Activated naive CD8-positive, alpha-beta T cell treated with anti-CD3 and anti-CD28 coated beads, Interleukin-2, amount 10 ng/mL, durations not matched to agents 7 days and 5 days (primary cell): ENCODE measurements at places on chromosomes 16 and 17.

DNA sequence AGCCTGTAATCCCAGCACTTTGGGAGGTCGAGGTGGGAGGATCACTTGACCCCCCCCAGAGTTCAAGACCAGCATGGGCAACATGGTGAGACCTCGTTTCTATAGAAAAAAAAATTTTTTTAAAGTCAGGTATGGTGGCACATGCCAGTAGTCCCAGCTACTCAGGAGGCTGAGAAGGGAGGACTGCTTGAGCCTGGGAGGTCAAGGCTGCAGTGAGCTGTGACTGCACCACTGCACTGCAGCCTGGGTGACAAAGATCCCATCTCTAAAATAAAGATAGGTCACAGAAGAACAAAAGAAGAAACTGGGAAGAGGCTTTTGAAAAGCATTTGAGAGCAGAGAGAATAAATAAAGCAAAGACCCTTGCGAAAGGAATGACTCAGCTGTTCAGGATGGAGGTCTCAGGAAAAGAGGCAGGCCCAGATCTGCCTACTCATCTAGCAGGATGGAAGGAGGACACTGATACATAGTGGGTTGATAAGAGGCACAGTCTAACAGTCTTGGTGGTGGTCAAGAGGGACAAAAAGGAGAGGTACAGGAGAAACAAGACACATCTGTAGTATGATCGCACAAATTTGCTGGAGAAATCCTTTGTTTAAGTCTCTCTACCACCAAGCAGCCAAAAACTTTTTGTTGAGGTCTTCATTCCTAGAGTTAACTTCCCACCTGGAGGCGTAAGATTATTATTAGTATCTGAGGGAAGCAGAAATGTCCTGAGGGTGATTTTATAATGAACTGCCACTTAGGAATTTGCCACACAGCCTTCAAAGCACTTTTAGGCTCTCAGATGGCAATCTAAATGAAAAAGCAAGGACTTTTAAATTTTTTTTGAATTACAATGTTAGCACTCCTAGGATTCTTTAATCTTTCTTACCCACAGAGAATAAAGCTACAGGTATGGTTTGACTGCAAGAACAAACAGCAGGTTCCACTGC, 17.6 kb downstream of the ZSWIM7 start:
- DNase-seq: no peak

DNA sequence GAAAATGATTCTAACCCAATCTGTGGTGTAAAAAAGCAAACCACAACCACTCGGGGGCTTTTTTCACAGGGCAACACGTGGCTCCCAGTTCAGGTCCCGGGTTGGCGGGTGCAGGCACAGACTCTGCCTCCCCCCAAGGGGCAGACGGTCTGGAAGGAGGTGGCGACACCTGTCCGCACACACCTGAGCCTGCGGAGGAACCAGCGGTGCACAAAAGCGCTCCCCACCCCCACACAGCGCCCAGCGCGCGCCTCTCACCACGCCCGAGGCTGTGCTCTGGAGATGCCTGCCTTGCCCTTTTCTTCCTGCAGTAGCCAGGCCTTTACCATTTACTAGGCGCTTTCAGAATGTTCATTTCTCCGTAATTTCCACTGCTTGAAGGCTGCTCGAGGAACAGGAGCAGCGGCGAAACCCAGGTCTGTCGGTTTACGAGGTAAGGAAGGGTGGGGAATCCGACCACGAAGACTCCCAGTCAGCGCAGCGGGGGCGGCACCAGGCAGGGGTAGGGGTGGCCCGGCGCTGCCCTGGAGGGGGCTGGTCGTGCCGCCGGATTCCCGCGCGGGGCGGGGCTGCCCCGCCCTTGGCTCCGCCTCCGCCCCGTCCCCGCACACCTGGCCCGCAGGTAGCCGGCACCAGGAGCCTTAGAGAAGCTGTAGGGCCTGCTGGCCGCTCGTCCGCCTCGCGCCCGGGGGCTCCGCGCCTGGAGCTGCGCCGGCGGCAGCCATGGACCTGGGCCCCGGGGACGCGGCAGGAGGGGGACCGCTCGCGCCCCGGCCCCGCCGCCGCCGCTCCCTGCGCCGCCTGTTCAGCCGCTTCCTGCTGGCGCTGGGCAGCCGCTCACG, at the start of gene USP43:
TSS of gene USP43 (plus strand) at position 608 of the 842 bp plus-strand sequence. CDS start at position 724, 116 bp downstream.
- DNase-seq: peak; percentile 53

DNA sequence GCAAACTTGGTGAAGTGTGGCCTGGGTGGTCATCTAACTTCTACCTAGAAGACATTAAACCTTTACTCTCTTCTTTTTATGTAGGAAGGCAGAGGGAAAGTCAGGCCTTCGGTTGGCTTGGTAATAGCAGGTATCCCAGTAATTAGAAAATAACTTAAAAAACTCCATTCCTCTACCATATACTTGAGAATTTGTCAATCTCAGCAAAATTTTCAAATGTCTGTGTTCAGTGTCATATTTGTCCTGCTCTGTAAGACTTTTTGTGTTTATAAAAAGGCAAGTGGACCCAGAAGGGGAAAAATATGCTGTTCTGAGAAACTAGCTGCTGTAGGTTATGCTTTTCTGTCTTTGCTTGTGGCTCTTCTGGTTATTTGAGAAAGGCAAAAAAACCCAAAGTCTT, 5.8 kb downstream of the HMOX2 start:
- DNase-seq: no peak

DNA sequence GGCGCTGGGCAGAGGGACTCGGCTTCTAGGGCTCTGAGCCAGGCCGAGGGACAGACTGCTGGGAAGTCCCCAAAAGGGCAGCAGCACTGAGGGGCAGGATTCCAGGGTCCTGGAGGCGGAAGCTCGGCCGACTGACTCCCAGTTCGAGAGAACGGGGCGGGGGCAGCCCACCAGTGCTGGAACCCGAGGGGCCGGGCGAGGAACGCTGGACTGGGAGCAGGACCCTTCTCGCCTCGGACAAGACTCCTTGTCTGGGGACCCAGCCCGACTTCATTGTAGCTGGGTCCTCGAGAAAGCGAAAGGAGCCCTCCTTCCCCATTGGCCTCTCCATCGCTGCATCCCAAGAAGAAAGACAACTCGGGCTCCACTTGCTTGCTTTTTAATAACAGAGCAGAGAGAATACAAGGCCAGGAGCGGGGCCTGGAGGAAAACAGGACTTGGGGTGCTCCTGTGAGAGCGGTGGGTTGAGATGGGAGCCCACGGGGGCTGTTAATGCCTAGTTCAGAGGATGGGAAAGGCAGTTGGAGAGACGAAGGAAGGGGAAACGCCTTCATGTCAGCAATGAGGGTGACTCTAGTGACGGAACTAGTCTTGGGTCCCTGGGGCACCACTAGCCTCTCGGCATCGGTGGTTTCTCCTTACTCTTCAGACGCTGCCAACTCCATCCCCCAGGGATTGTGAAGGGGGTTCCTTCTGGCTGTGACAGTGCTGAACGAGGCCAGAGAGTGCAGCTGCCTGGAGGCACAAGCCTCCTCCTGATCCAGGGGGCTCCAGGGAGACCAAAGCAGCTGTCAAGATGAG, 492 bp upstream of the CAMTA2 start:
- DNase-seq: no peak

GRCh38 chr17:11996722-11997146, 541 bp downstream of the ZNF18 start:
- no peak for DNase-seq

DNA sequence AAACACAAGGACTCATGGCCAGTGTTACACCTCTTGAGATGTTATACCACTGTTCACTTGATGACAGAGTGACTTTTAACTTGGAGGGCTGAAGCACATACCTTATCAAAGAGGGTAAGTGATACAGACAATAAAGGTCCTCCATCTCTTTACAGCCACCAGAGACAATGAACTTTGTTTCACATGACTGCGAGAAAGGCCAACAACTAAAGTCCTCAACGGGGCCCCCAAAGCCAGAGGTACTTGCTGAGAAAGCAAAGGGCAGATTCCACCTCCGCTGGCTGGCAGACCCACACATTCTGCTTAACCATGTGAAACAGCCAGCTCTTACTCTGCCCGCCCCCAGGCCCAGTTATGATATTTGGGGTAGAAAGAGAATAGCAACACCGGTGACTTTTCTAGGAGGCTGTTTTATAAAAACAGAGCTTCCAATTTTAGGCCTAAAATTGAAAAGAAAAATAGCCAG, 21.4 kb downstream of the DCUN1D3 start:
- no peak for DNase-seq

DNA sequence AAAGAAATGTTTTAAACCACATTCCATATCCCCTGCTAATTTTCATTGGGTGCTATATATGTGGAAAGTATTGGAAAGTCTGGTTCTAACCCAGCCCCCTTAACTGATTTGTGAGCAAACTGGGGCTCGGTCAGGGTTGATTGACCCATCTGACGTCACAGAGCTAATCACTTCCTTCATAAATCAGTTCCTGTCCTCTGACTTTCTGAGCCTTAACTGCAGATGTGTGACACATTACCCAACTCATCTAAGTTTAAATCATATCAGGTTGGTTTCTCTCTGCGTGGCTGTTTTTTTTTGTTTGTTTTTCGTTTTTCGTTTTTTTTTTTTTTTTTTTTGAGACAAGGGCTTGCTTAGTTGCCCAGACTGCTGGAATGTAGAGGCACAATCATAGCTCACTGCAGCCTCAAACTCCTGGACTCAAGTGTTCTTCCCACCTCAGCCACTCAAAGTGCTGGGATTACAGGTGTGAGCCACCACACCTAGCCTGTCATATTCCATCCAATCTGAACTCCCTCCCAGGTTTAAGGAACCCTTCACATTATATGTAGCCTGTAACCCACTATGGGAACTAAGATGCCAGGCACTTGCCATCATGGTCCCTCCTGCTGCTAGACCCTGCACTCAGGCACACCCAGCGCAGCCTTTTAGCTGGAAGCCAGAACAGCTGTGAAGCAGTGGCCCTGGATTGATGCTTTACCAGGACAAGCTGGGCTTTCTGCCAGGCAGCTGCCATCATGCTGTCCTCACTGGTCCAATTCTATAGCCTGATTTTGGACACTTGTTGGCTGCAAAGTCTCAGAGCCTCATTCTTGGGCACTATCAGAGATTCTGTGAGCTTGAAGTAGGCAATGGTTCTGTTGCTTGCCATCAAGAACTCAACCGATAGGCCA, 6.9 kb upstream of the BPTF start:
- no peak for DNase-seq

DNA sequence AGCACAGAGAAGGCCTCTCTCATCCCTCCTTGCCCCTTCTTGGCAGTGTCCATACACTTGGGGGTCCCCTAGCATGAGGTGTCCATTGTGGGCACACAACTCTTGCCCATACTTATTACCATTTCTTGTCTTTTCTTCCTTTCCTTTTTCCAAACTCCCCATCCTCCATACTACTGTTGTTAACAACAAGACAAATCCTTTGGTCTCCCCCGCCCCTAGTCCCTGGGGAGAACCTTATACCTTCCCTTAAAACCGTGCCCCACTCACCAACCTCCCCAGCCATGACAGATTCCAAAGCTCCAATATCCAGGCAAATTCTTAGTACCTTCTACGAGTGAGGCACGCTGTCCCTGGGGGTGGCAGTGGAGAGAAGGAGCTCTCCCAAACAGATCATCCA, 82.9 kb downstream of the GAS7 start:
- no peak for DNase-seq

DNA sequence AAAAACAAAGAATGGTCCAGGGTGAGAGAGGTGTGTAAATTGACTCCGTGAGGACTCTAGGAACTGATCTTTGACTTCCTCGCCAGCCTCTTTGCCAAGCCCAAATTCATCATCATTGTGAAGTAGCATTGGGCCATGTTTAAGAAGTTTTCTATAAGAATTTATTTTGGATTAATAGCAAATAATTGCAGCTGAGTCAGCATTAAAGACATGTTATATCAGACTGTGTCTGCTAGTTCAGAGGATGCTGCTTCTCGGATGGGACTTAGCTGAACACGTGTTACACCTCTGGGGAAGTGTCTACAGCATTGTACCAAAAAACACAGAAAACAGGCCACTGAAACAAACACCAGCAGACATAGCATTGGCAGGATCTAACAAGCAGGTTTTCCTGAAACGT, 366.6 kb downstream of the CDH13 start:
- no peak for DNase-seq

GRCh38 chr17:64707050-64707591, 45.0 kb upstream of the SMURF2 start:
- DNase-seq: no peak

DNA sequence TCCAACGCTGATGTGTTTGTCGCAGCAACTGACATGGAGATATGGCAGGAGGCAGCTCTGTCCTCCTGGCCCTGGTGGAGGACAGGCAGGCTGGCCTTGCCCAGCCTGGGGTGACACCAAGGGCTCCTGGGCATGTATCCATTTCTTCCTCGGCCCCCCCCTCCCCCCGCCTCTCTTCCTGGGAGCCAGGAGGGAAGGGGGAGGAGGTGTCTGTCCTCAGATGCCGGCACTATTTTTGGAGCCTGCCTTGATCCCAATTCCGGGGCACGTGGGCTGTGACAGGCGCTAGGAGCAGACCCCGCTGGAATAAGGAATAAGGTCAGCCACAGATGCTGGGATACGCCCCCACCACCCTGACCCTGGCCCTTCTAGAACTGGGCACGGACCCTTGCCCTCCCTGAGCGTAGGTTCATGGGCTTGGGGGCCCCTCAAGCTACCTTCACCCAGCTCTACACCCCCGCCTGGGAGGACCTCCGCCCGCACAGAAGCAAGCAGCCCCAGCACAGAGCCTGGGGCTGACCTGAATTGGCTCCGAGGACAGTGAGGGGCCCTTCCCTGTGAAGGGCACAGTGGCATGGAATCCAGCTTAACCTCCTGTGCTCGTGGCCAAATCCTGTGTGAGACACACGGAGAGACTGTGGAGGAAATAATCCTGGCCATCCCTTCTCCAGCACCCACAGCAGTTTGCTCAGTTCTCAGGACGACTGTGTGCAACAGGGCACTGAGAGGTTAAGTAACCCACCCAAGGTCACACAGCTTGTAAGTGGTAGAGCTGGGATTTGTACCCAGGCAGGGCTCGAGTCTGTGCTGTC, 24.1 kb downstream of the SEC14L5 start:
- no peak for DNase-seq
